ENCODE measurements at places on chromosomes 7 and 10.

DNA sequence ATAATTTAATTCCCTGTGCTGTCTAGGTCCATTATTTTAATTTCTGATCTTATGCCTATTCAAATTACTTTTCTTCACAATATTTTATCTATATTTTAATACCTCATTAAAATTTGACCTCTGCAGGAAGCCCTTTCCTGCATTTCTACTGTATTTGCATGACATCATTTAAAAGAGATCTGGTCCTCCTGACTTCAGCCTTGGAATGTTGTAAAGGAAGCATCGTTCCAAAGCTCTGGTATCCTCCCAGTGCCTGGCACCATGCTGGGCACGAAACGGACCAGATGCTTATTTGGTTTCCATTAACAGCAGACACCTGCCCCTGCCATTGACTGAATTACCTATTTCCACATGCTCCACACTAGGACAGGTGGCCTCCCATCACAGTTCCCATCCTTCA is 247.5 kb downstream of the KLF6 start:
- no peak for DNase-seq

- no peak for DNase-seq
Measured at GRCh38 chr7:27115221-27116026, 12.9 kb upstream of the HOXA2 start.

DNA sequence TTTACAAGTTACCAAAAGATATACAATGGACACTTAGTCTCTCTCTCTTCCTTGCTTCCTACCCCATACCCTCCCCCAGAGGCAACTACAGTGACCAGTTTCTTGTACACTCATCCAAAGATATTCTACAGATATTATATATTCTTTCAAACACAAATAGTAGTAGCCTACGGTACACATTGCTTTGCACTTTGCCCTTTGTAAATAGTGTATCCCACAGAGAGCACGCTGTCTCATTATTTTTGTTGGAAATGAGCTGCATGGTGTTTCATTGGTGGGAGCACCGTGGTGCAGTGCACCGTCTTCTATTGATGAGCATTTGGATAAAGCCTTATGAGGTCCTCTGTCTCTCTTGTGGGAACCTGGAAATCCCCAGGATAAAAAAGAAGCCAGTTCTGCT is 24.2 kb downstream of the STRA8 start:
- no peak for DNase-seq

- DNase-seq: no peak
Measured at GRCh38 chr10:28986117-28986792, 302.6 kb upstream of the LYZL1 start.

DNA sequence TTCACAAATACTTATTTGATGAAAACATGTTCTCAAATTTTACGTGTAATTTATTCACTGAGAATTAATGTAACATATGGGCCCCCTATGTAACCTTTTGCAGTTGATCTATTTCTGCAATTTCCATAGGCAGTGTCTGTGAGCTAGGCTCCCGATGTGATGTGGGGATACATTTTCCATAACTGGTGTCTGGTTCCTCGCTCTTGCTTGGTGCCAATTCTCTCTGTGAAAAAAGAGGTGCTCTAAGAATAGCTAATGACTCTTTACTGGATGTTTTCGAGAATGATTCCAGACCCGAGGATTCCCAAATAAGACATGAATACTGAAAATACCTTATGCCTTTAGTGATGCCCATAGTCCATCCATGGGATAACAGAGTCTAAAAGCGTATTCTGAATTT is 286.7 kb upstream of the FZD8 start:
- no peak for DNase-seq

DNA sequence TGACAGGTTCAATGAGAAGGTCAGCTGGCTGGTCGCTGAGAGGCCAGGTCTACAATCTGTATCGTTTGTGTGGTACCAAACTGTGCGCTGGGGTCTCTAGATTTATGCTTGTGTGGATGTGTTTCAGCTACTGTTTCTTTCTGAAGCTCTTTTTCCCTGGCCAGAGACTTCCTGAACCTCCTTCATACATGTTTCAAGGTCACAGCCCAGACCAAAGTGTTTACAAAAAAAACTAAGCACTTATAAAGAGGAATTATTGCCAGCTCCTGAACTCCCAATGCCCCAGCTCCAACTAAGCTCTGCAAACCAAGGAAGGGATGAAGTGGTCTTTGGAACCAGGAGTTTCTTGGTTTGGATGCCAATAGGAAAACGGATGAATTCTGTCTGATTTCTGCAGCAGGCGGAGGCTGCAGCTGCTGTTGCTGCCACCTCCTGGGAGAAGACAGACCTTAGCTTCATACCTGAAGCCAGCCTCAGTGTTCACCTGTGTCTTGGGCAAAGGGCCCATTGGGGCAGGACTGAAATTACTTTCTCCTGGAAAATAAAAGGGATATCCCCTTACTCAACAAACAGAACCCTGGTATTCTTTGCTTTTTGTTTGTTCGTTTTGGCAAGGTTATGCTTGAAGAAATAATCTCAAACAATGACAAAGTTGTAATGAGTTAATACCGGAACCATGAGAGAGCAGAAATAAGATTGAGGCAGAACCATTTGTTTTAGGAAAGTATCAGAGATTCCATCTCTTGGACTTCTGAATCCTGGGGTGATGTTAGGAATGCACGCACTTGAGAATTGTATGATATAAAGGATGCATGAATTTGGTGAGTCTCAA is 24.6 kb upstream of the MKLN1 start:
- DNase-seq: peak; percentile 52

- no peak for DNase-seq
Measured at GRCh38 chr7:84532196-84532595, 337.6 kb upstream of the SEMA3A start.

All from D341Med (cell line).